Activated CD4-positive, alpha-beta T cell treated with anti-CD3 and anti-CD28 coated beads for 4 hours (primary cell): ENCODE measurements at places on chromosomes 1 and 21.

DNA sequence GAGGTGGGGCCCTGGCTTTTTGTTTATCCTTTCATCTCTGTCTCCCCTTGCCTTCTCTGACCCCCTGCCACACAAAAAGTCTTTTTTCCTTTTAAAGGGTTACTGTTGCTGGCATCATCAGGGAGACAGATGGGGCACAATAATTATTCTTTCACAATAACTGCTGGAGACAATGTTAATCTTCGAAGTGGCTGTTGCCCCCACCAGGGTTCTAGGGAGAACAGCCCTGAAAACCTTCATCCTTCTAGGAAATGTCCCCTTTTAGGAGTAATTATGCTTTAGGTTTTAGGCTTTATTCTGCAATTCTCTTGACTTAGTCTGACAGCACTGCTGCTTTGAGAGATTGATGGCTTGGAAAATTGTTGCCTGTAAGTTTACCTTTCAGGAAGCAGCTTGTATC is 150.0 kb downstream of the NOS1AP start:
- no peak for DNase-seq

- DNase-seq = no peak
Measured at GRCh38 chr1:212650228-212650627, 41.7 kb downstream of the ATF3 start.

- no peak for DNase-seq
Measured at GRCh38 chr1:236604905-236605806, 840 bp upstream of the HEATR1 start.

DNA sequence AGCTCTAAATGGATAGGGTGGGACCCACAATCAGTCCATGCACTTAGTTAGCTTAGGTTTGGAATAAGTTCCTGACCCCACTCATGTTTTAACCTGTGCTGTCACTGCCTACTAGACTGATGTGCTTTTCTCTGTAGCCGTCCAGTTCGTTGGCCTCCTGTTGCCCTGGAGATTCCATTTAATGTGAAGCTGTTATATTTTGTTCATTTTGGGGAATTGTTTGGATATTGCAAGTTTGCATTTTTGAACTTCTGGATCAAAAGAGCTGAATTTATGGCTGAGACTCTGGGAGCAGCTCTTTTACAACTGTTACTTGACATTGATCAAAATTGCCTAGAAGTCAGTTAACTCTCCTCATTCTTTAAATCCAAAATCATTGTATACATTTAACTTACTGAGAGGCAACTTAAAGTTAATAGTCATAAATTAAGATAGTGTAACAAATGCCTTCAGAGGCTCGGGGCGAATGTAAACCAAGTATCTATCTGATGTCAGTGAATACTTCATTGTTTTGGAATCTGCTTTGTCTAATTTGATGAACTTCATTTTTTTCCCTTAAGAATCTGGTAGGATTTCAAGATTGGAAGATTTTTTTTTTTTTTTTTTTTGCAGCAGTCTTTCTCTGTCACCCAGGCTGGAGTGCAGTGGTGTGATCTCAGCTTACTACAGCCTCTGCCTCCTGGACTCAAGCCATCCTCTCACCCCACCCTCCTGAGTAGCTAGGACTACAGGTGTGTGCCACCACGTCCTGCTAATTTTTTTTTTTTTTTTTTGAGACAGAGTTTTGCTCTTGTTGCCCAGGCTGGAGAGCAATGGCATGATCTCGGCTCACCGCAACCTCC is 38.1 kb downstream of the MIGA1 start:
- DNase-seq = no peak

DNA sequence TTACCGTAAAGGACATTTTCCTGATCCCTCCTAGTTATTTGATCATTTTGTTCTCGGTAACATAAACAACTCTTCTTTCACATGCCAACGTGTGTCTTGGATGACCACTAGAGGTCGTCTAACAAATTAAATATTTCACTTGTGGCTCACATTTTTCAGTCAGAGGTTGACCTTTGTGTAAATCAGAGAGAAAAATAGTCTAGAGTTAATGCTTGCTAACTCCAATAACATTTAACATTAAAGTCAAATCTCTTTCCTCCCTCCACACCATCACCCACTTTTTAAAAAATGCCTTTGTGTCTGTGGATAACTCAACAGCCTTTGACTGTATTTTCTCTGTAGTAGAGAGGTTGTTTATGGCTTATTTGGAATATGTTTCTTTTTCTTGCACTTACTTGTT is 220.5 kb upstream of the B3GALT2 start:
- no peak for DNase-seq

GRCh38 chr1:194437135-194437534 is 1250.7 kb upstream of the B3GALT2 start:
- no peak for DNase-seq

- DNase-seq = no peak
Measured at GRCh38 chr1:114558544-114558943, 22.9 kb downstream of the BCAS2 start.

GRCh38 chr21:25244735-25245134 is 362.5 kb downstream of the MRPL39 start:
- DNase-seq = no peak

DNA sequence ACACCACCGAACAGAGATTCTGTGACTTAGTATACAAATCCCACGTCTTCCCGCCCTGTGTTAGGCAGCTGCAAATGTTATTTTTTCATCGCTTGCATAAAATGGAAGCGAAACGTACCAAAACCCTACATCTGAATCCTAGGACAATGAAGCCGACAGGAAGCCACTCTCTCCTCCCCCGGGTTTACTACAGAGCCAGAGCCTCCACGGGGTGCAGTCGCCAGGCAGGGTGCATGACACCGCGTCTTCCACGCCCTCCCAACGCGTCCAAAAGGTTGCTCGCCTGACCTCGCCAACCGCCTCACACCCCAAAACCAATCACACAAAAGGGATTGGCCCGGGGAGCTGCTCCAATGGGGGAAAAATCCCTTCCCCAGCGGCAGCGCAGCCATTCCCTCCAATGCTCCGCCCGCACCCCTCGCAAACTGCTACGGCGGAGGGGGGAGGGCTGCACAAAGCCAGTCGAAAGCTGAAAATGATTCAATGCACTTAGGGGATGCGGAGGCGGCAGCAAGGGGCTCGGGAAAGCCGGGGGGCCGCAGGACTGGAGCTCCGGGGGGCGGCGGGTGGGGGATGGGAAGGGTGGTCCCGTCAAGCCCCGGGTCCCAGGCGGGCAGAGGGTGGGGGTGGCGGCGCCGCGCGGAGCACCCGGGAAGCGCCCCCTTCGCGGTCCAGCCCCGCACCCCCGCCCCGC is 701 bp downstream of the CEP170 start:
- DNase-seq = peak; percentile 61
